ENCODE measurements at places on chromosomes 2 and 18.

- DNase-seq: no peak
Observed at GRCh38 chr2:2007551-2008501, 263.5 kb upstream of the PXDN start.

GRCh38 chr18:54742120-54742519 lies 86.2 kb upstream of the RAB27B start:
- no peak for DNase-seq

DNA sequence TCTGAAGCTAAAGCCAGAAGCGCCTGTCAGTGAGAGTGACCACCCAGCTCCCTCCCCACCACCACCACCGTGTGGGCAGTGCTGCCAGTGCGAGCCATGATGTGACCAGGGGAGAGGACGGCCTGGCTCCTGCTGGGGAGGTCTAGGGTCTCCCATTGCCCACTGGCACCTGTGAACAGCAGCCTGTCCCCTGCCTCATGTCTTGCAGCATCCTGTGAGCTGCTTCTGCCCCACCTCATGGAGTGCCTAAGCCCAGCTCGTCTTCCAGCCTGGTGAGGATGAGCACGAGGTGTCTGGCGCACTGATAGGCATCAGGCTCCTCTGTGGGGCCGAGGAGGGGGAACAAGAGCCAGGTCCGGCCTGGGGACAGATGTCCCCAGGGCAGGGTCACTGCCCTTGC lies 61.4 kb downstream of the FAM168B start:
- DNase-seq: no peak

GRCh38 chr2:224909885-224910573 lies 132.2 kb downstream of the DOCK10 start:
- no peak for DNase-seq

DNA sequence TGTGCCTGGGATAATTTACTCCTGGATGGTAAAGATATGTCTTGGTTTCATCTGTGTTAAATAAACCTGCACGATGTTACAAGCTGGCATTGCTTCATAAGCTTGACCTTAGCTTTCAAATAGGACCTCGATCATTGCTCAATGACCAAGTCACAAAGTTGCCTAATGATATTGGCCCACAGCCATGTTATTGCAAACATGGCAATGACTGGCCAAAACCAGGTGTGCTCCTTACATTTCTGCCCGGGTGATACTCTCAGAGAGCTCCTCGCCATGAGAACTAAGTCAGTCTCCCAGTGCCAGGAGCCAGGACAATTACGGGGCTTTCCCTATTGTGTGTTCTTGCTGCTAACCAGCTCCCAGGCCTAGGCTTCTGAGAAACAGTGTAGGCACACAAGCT lies 72.5 kb upstream of the CYP1B1 start:
- no peak for DNase-seq

DNA sequence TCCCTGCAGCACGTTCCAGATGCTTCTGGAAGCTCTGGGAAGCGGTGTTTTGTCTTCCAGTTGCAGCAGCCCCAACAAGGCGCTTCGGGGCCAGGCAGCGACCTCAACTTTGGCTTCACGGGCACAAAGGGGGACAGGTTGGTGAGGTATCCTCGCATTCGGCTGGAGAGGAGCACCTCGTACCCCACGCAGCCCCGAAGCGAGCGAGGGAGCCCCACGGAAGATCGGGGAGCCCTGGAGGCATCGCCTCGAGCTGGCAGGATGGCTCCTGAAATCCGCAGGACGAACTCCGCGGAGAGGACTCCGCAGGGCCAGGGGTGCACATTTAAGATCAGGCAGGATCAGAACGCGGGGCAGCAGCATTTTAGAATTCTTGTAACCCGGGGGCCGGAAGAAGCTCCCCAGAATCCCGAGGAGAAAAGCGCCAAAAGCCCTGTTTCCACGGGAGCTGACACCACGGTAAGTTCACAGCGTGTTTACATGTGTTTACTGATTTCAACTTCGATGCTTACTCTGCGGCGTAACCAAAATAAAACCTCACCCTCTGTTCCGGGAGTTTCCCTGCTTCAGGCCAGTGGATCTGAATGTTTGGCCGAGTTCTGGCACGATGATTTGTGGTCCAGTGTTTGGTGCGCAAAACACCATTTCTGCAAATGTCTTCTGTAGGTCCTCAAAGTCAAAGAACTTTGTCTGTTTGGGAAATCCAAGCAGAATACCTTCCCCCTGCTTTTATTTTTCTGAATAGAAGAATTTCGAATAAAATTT lies 212.5 kb downstream of the NEDD4L start:
- DNase-seq: no peak

GRCh38 chr2:212842544-212843185 lies 304.1 kb upstream of the ERBB4 start:
- no peak for DNase-seq

- no peak for DNase-seq
Observed at GRCh38 chr18:46559946-46560670, 96.9 kb downstream of the LOXHD1 start.

- no peak for DNase-seq
Observed at GRCh38 chr2:56613254-56613653, 429.5 kb downstream of the CCDC85A start.

GRCh38 chr18:5297597-5297996 lies 2.1 kb upstream of the ZBTB14 start:
- no peak for DNase-seq

GRCh38 chr2:158091647-158092046 lies 10.0 kb upstream of the UPP2 start:
- no peak for DNase-seq

DNA sequence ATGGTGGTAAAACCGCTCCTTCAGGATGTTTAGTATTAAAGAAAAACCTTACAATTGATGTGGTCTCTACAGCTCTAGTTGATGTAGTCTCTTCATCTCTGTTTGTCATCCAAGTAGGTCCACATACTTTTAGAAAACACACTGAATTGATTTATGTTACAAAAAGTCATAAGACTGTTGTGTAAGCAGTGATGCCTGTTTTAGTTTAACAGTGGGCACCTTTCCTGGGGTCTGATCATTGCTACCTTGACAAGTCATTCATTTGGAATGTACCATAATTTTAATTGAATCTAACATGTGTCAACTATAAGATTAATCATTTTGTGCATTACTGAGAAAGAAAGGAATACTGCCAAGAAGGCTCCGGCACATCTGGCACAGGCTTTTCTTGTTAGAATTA lies 34.3 kb downstream of the GIGYF2 start:
- no peak for DNase-seq

DNA sequence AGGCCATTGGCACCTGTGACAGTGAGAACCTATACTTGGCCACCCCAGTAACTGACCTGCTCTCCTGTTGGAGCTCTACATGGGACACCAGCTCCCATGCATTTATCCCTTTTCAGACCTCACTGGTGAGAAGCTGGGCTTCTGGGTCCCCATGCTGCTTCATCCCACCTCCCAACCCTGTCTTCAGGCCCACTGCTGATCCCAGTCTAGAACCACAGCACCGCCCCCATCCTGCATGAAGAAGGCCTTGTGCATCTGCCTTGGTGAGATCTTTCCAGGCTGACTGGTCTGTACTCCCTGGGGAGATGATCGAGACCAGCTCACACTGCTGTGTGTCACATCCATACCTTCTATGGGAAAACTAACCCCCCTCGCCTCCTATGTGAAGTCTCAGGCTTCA lies 22.7 kb downstream of the TTC32 start:
- DNase-seq: no peak

- DNase-seq: no peak
Observed at GRCh38 chr2:237737196-237737865, 61.2 kb upstream of the RBM44 start.

- DNase-seq: no peak
Observed at GRCh38 chr18:76688724-76689472, 133.5 kb upstream of the ZNF236 start.

DNA sequence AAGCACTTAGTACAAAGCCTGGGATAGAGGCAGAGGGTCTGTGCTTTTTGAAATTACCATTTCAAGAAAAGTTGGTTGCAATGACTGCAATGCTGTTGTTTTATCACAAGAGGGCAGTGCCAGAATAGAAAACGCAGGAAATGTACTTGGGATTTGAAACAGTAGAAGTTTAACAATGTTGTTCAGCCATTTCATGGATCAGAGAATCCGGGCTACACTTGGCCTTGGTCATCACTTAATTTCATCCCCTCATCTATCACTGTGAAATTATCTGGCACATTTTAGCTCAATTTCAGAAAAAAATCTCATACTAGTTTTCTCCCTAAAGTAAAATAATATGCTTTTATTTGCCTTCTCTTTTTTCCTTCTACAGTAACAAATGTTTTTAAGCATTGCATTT lies 70.8 kb downstream of the RAPGEF4 start:
- no peak for DNase-seq

DNA sequence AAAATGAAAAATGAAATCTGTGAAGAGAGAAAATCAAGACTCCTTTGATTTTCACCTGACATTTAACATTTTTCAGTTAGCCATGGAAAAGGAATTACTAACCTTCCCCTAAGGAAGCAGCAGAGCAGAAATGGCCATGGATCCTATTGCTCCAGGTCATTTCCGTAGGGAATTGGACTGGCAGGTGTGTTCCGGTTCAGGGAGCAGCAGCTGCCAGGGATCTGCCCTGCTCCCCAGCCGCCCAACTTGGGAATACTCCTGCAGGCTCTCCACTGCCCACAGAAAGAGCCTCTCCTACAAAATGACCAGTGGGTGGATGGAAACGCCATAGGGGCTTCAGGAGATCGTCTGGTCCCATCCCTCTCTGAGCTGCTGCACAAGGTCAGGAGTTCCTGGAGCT lies 86.0 kb upstream of the MAPK4 start:
- DNase-seq: no peak

GRCh38 chr2:200640901-200641300 lies 55.1 kb downstream of the AOX1 start:
- DNase-seq: no peak

GRCh38 chr18:53686965-53687364 lies 537.5 kb downstream of the MBD2 start:
- DNase-seq: no peak

GRCh38 chr2:98422449-98422848 lies 22.2 kb upstream of the INPP4A start:
- DNase-seq: no peak

GRCh38 chr2:35526741-35527140 lies 828.8 kb upstream of the CRIM1 start:
- no peak for DNase-seq

GRCh38 chr2:47357483-47357882 lies 45.5 kb upstream of the MSH2 start:
- no peak for DNase-seq

- DNase-seq: no peak
Observed at GRCh38 chr2:97708048-97708380, 5.4 kb upstream of the ZAP70 start.

DNA sequence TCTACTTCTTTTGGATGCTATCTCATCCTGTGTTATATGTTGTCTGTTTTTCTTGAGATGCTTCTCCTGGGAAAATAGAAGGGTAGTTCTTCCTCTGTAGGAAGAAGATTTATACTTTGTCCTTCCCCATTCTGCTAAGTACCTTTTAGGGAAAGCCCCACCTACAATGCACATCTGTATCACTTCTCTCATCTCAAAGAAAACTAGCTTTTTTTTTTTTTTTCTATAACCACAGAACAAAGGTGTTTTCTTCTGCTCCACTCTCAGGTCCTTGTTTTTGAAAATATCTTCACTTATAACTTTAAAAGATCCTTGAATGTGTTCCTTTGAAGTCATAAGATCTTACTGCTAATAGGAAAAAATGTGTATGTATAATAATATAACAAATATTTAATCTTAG lies 30.8 kb downstream of the CCDC150 start:
- no peak for DNase-seq

- DNase-seq: no peak
Observed at GRCh38 chr2:153912798-153913396, 41.2 kb downstream of the GALNT13 start.

GRCh38 chr18:56770873-56771272 lies 119.7 kb downstream of the WDR7 start:
- no peak for DNase-seq

DNA sequence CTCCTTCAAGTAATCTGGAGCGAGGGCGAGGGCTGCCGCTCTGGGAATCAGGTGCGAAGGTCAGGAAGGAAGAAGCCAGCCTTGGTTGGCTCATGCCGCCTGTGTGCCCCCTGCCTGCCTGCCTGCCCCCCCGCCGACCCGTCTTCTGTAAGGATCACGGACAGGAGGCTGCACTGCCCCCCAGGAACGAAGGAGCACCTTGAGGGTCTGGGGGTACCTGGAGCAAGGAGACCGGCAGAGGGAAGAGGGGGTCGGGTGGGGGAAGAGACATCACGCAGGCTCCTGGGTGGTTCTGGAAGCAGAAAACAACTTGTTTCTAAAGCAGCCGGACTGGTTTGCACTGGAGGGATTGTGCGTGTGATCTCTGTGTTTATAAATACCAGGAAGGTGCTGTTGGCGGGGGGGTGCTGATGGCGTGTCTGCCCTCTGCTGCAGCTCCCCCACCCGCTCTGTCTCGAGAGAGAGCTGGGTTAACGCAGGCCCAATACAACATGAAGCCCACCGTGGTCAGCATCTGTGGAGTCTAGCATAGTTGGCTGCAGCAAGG lies 1.7 kb downstream of the FOSL2 start:
- DNase-seq: no peak

- no peak for DNase-seq
Observed at GRCh38 chr2:120559401-120559800, 176.3 kb upstream of the GLI2 start.

- peak; percentile 73 for DNase-seq
Observed at GRCh38 chr2:27735263-27735904, 36.1 kb upstream of the MRPL33 start.

GRCh38 chr18:42242758-42243157 lies 287.7 kb downstream of the PIK3C3 start:
- DNase-seq: no peak

DNA sequence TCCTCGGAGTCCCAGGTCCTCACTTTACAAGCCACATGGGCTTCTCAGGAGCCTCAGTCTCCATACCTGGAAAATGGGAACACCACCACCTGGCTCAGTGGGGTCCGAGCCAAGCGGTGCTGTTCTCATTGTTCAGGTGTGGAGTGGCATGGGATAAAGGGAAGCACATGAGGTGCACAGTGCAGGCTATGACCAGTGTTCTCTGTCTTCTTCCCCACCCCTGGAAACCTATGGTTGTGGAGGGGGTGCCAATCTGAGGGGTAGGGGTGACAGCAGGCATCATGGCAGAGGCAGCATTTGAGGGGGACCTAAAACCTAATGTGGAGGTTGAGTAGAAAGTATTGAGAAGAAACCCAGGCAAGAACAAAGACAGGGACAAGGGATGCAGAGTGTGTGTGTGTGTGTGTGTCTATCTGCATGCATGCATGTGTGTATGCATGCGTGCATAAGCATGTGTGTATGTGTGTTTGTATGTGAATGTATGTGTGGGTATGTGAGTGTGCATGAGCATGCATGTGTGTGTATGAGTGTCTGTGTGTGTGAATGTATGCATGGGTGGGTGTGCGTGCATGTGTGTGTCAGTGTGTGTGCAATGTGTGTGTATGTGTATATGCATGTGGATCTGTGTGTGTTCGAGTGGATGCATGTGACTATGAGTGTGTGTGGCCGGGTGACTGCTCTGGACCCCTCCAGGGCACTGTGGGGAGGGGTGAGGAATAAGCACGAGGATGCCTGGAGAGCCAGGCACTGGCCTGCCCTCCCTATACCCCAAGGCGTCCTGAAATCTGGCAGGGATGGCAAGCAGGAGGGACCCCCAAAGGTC lies 4.0 kb downstream of the KIF1A start:
- no peak for DNase-seq

- no peak for DNase-seq
Observed at GRCh38 chr2:62452701-62453454, 53.1 kb downstream of the TMEM17 start.

Measured in activated naive CD4-positive, alpha-beta T cell treated with anti-CD3 and anti-CD28 coated beads, Interleukin-2, amount 50 U/mL, for 72 hours (primary cell).